ENCODE measurements at places on chromosomes 5 and 9.

DNA sequence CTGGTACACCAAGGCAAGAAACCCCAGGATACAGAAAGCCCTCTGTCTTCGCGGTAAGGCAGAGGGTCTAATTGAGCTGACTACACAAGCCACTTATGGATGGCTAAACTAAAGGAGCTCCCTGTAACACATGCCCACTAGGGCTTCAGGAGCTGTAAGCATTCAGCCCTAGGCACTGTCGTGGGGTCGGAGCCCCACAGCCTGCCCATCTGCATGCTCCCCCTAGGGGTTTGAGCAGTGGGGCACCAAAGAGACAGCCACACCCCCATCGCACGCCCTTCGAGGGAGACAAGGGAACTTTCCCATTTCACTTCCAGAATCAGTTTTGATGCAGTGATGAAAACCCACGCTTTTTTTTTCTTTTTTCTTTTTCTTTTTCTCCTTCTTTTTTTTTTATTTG lies 11.0 kb upstream of the MTMR12 start:
- no peak for DNase-seq

DNA sequence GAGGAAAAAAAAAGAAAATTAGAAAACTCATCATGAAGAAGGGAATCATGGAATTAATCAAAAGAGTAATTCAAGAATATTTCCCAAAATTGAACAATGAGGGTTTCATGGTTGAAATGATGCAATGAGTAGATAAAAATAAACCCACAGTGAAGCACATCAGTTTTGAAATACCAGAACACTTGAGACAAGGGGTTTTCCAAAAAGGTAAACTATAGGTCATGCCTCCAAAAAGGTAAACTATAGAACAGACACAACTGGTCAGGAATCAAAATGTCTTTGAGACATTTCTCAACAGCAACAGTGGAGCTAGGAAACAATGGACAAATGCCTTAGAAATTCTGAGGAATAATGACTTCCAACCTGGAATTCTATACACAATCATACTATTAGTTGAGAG lies 60.2 kb upstream of the PCSK5 start:
- DNase-seq, result no peak

DNA sequence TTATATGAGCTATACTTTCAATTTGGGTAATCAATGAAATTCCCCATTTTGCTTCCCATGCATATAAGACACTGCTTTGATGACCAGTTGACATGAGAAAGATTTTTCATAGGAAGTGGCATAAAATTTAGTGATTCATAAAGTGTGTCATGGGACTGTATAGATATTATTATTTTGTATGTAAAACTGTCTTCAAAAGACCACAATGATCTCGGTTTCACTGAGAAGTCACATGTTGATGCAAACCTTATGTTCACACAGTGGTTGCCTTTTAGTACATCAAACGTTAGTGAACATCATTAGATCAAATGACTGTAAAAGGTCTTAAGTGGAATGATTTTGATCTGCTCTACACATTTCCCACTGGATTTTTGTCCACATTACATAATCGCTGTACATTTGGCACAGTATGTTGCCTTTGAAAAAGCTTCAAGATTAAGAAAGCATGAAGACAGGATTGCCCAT lies 349.2 kb upstream of the MEF2C start:
- DNase-seq, result no peak

DNA sequence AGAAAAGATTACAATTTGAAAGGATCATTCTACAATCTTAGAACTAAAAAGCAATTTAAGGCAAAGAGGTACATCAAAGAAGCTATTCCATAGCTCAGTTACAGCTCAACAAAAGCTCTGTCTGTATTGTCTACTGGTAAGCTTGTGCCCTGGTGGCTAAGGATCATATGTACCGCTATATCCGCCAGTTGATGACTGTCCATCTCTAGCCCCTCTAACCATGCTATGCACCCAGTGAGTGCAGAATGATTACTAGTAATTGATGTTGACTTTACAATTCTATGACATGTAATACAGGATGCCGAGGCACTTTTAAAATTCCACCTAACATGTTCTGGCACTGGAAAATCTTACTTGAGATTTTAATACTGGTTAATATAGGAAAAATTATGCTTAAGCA lies 13.1 kb downstream of the LOX start:
- no peak for DNase-seq

GRCh38 chr5:138724470-138725146 lies 28.6 kb upstream of the CTNNA1 start:
- no peak for DNase-seq

DNA sequence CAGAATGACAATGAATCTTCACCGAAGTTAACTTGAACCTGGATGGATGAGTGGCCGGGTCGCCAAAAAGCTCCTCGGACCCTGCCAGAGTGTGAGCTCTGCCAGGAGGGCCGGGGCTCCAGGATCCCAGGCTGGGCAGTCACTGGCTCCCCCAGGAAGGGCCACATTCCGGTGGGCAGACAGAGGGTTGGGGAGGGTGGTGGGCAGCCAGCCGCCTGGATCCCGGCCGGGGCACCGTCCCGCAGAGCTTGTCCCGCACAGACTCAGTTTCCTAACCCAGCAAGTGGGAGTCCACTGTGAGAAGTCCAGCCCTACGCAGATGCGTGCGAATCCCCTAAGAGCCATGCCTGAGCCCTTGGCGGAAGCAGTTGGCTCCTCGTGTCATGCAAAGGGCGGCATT lies 10.3 kb upstream of the NOTCH1 start:
- no peak for DNase-seq

- DNase-seq, result no peak
Measured at GRCh38 chr5:176743868-176744583, 66.3 kb upstream of the UNC5A start.

GRCh38 chr5:149632311-149633251 lies 51.3 kb downstream of the ARHGEF37 start:
- no peak for DNase-seq

DNA sequence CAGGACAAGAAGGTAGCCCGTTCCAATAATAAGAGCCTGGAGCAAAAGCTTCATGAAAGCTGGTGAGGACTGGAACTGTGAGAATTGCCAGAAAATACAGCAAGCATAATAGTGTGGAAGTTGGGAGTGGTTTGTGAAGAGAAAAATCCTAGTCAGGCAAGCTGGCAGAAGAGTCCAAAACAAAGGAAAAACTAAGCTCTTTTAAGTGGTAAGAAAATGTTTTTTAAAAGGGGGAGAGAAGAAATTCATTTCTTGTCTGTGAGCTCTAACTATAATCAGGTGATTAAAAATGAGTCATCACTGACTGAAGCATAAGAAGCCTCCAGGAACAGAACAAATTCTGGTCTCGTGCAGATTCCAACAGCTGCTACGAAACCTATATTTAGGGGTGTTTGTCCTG lies 102.6 kb downstream of the CAAP1 start:
- DNase-seq, result no peak

DNA sequence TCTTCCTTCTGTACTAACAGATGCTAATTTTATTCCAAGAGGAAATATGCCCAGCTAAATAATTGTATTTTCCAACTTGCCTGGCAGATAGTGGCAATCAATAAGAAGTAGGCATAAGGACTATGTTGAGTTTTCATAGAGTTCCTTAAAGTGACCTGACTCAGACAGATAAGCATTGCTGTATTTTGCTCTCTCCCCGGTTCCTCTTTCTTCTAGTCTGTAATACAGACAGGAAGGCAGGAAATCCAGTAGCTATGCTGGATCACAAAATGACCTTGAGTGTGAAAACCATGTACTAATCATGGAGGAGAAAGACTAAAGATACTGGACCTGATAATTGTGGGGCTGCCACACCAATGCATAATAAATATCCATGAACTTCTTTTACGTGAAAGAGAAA lies 701.7 kb downstream of the CETN3 start:
- no peak for DNase-seq

- no peak for DNase-seq
Measured at GRCh38 chr9:12771891-12772290, 2.9 kb upstream of the LURAP1L start.

GRCh38 chr9:91486699-91487497 lies 63.3 kb upstream of the NFIL3 start:
- DNase-seq, result no peak

GRCh38 chr5:172630986-172631385 lies 10.1 kb upstream of the NEURL1B start:
- DNase-seq, result no peak

DNA sequence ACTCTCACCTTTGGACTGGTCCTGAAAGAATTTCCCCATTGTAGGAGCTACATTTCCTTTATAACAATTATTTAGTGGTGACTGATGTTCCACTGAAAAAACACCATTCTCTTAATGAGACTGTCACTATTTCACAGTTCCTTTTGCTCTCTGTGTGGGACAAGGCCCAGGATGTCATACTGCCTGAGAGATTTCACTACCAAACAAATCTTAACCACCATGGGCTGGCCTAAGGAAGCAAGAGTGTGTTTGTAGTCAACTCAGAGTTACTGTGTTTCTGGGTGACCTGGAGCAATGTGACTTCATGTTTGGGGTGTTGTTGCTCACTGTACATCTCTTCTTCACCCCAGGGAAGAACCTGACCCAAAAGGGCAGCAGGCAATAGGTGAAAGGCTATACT lies 50.1 kb upstream of the ZNF608 start:
- peak; percentile 25 for DNase-seq

GRCh38 chr5:14086261-14086660 lies 56.9 kb upstream of the TRIO start:
- no peak for DNase-seq

GRCh38 chr9:109311286-109311685 lies 9.6 kb downstream of the EPB41L4B start:
- no peak for DNase-seq

DNA sequence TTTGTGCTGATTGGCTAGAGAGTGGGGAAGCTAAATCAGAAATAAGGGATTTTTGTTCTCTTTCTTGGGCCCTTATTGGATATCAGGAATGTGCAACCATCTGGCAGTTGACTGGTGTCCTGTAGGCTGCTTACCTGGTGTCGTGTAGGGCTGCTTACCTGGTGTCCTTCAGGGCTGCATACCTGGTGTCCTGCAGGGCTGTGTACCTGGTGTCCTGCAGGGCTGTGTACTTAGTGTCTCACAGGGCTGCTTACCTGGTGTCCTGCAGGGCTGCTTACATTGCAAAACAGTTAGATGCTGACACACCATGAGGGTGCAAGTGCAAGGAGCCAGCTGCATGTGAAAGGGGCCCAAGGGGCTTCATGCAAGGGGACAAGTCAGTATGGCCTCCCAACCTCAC lies 249.3 kb downstream of the ICE1 start:
- no peak for DNase-seq

GRCh38 chr5:122897283-122897602 lies 51.8 kb downstream of the SNX24 start:
- DNase-seq, result no peak
